Activated T-cell treated with anti-CD3 and anti-CD28 coated beads, Interleukin-2, amount 50 U/mL, for 48 hours (primary cell): ENCODE measurements at places on chromosomes 1 and 21.

DNA sequence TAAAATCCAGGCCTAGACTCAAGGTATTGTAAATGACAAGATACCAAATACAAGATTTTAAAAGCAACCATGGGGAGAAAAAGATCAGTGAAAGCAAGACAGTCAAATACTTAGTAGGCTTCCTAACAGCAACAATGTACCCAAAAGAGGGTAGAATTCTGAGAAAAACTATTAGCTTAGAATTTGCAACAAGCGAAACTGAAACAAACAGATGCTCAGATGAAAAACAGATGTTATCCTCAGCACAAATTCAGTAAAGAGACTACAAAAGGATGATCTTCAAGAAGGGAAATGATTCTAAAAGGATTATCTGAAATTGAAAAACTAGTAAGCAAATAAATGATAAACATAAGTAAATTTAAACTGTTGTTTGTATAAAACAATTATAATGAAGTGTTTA, 40.0 kb downstream of the PDC start:
- DNase-seq = no peak

DNA sequence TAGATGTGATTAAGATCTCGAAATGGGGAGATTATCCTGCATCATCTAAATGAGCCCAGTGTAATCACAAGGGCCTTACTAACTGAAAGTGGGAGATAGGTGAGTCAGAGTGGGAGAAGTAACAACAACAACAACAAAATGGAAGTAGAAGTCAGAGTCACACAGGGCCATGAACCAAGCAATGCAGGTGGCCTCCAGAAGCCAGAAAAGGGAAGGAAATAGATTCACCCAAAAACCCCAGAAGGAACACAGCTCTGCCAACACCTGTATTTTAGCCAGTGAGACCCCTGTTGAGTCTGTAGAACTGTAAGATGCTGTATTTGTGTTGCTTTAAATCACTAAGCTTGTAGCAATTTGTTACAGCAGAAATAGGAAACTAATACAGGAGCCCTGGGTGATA, 4.1 kb downstream of the TAGLN2 start:
- DNase-seq = no peak

- no peak for DNase-seq
These were observed 133.7 kb upstream of the KCNK1 start for GRCh38 chr1:233480198-233480597.

DNA sequence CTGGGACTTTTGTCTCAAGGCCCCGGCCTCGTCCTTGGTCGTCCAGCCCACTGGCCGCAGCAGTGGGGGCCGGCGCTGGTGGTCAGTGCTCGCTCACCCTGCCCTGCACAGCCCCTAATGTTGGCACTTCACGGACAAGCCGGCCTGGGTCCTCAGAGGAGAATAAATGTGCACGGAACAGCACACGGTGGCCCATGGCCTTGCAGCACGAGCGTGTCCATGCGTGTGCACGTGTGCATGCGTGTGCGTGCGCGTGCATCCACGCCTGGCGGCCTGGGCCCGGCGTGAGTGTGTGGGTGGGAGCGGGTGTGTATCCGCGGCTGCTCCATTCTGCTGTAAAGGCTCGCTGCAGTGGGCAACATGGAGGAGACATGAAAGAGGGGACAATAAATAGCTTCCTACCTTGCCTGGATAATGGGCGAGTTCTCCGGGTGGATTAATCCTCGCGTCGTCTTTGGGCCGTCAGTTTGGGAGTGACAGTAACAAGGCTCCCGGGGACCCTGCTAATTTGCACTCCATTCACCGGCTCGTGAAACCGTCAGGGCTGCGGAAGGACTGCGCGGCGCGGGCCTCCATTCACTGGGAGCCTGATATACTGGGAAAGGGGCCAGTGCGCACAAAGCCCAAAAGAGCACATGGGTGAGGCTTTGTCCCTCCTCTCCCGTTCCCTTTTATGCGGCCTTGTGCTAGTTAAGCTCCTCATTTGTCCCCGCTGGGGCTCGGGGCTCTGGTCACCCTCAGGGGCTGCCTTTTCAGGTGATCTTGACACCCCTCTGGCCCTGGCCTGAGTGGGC, 142.8 kb downstream of the PRDM16 start:
- no peak for DNase-seq

GRCh38 chr1:38125837-38126520, 79.4 kb upstream of the POU3F1 start:
- DNase-seq = no peak

DNA sequence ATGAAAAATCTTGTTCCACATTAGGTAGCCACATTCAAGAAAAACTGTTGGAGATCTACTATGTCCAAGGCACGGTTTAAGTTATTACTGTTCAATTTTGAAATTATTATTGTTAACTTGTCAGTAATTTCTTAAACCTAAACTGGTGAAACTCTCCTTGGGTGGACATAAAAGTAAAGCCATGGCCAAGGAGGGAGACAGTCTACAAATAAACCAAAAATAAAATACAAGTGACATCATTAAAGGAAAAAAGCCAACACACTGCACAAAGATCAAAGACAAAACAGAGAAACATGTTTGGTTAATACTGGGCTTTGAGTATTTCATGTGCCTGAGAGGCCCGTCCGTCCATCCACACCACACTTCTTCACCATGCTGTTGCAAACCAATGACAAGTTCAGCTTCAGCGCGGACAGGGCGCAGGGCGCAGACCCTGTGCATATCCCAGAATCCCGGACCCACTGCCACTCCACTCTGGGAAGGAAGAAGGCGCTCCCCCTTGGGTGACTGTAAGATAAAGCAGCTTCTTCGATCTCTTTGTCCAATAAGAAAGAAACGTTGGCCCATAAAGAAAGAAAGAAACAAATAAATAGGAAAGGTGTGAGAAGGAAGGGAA, 918 bp upstream of the RASAL2 start:
- no peak for DNase-seq

DNA sequence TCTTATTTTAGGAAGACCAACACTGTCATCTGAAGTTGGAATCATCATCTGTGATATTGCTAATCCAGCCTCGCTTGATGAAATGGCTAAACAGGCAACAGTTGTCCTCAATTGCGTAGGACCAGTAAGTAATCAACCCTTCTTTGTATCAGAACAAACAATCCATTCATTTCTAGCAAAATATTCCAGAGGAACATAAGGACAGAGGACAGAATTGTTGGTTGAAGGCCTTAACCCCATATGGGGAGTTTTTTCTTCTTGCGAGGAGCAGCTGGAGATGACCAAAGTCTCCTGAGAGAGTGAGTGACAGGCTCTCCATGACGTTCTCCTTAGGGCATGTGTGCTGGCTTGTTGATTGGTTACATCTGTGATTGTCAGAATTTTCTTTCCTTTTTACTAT, 2.7 kb downstream of the SCCPDH start:
- no peak for DNase-seq

DNA sequence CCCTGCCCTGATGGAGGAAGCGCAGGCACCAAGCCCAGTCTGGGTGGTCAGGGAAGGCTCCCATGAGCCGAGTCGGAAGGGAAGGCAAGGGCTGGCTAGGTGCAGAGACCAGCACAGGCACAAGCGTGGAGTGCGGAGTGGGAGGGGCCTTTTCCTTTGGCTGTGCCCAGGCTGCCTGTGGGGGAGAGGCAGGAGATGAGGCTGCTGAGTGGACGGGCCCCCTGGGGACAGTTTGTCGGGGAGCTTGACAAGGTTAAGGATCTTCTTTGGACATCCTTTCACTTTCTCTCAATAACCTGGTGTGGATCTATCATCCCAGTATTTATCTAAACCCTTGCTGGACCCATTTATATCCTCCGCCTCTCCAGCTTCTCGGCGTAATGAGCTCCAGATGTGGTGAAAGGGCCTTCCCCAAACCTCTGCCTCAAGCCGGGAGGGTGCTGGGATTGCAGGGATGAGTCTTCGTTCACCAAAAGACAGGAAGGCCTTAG, 42.9 kb downstream of the EPHB2 start:
- no peak for DNase-seq

- DNase-seq = no peak
These were observed 78.9 kb downstream of the KCNJ6 start for GRCh38 chr21:37837381-37837780.

GRCh38 chr1:20496241-20496661, 10.2 kb upstream of the CAMK2N1 start:
- peak; percentile 59 for DNase-seq

DNA sequence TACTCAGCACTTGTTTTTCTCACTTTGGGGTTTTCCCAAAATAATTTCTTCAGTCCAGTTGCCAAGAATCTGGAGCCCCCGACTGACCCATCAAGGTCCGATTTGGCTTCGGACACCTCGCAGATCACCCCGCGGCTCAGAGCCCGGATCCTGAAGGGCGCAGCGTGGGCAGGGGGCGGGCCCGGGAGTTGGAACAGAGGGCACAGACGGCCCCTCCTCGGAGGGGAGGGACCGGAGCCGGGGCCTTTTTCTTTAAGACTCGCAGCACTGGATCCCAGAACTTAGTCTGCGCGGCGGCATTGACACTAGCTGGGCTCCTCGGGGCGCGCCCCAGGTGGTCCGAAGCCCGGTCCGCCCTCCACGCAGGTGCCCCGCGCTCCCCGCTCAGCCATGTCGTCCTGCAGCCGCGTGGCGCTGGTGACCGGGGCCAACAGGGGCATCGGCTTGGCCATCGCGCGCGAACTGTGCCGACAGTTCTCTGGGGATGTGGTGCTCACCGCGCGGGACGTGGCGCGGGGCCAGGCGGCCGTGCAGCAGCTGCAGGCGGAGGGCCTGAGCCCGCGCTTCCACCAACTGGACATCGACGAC, at the start of gene CBR3:
Gene CBR3 (plus strand): TSS at position 277 of the 588 bp plus-strand sequence. CDS start 114 bp downstream, at position 391.
- peak; percentile 77 for DNase-seq

DNA sequence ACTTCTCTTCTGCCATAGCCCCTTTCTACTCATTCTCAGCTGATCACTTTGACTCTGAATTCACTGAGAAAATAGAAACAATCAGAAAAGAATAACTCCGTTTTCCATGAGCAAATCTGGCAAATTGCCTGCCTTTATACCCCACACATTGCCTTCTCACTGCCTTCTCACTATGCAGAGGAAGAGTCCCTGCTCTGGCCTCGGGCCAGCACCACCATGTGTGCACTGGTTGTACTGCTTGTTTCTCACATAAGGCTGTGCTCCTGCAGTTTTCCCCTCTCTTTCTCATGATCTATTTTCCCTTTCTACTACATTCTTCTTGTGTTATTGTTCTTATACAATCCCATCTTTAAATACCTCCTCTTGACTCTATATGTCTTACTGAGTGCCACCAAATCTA, 2.3 kb upstream of the HMGCS2 start:
- no peak for DNase-seq
